ENCODE measurements at places on chromosomes 5 and 9.

DNA sequence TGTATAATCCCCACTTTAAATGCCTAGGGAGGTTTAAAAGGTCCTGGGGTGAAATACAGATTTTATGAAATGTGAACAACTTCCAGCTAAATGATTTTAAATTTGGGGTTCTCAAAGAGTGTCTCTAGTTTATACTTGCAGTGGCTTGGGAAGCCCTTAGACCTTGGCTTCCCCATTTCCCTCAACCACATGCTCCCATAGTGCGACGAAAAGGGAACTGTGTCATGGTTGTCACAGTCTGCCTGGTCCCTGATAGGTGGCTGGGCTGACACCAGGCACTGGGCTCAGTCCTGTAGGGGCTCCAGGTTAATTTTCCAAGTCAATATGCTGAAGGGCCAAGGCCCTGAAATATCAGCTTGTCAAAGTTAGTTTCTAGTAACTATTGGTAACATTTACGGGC lies 10.4 kb upstream of the CXCL14 start:
- H3K36me3 ChIP-seq: no peaks in the 10 kb centered on the region
- DNase-seq: no peak
- H3K4me1 ChIP-seq: peaks cover 13% of the 10 kb centered on the region
- no peak overlapping the region for H3K4me3 ChIP-seq

DNA sequence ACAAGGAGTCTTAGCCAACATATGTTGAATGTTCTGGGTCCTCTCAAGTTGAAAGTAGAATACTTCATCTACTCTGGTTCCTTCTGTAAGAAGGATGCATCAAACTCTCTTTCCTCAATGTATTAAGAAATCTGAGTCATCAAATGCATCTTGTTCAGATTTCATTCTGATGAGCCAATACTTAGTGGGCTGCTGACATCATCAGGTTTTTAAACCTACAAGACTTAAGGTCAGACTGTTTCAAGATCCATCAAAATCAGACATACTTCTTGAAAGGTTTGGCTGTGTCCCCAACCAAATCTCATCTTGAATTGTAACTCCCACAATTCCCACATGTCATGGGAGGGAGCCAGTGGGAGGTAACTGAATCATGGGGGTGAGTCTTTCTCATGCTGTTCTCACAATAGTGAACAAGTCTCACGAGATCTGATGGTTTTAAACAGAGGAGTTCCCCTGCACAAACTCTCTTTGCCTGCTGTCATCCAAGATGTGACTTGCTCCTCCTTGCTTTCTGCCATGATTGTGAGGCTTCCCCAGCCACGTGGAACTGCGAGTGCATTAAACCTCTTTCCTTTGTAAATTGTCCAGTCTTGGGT lies 168.8 kb downstream of the RAPGEF6 start:
- DNase-seq: no peak
- H3K27me3 ChIP-seq: no peaks in the 10 kb centered on the region
- H3K27ac ChIP-seq: no peak overlapping the region
- no peaks in the 10 kb centered on the region for H3K4me1 ChIP-seq
- H3K36me3 ChIP-seq: no peaks in the 10 kb centered on the region
- H3K4me3 ChIP-seq: no peak overlapping the region

GRCh38 chr5:67516948-67517565 lies 320.5 kb upstream of the CD180 start:
- no peak for DNase-seq
- H3K36me3 ChIP-seq: no peaks in the 10 kb centered on the region
- no peak overlapping the region for H3K4me3 ChIP-seq
- H3K27ac ChIP-seq: no peak overlapping the region
- no peaks in the 10 kb centered on the region for H3K27me3 ChIP-seq

- H3K27me3 ChIP-seq: no peaks in the 10 kb centered on the region
- no peak overlapping the region for H3K4me3 ChIP-seq
- H3K36me3 ChIP-seq: no peaks in the 10 kb centered on the region
- no peak overlapping the region for H3K27ac ChIP-seq
- DNase-seq: no peak
These were observed 83.5 kb downstream of the C9orf152 start for GRCh38 chr9:110124439-110124838.

GRCh38 chr9:31005086-31005665 lies 1379.3 kb upstream of the ACO1 start:
- H3K27ac ChIP-seq: no peak overlapping the region
- H3K36me3 ChIP-seq: no peaks in the 10 kb centered on the region
- H3K4me3 ChIP-seq: no peak overlapping the region
- H3K27me3 ChIP-seq: no peaks in the 10 kb centered on the region
- H3K4me1 ChIP-seq: no peaks in the 10 kb centered on the region

DNA sequence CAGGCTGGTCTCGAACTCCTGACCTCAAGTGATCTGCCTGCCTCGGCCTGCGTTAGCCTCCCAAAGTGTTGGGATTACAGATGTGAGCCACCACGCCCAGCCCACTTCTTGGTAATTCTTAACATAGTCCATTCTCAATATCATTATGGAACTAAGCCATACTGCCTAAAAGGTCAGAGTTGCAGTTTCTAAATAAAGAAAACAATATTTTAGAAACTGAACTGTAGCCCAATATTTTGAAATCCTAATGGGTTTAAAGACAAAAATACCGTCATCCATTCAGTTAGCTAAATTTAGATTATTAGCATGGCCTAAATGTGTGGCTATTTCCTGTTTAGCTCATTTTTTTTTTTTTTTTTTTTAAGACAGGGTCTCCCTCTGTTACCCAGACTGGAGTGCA lies 99.5 kb downstream of the USP20 start:
- H3K27ac ChIP-seq: no peak overlapping the region
- peaks cover 21% of the 10 kb centered on the region for H3K4me1 ChIP-seq
- no peaks in the 10 kb centered on the region for H3K36me3 ChIP-seq
- H3K4me3 ChIP-seq: no peak overlapping the region
